ENCODE measurements at places on chromosomes 4 and X.

GRCh38 chr4:137794764-137795254, 262.5 kb upstream of the PCDH18 start:
- peak; percentile 39 for DNase-seq

DNA sequence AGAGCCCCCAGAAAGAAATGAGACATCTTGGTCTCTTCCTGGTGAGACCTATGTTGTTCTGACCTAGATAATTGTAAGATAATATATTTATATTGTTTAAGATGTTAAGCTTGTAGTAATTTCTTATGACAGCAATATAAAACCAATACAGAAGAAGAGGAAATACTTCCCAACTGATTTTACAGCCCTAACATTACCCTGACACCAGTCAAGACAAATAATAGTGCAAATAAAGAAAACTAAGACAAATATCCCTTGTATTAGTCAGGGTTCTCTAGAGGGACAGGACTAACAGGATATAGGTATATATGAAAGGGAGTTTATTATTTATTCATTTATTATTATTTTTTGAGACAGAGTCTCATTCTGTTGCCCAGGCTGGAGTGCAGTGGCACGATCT, 18.7 kb downstream of the TCEAL8 start:
- no peak for DNase-seq

DNA sequence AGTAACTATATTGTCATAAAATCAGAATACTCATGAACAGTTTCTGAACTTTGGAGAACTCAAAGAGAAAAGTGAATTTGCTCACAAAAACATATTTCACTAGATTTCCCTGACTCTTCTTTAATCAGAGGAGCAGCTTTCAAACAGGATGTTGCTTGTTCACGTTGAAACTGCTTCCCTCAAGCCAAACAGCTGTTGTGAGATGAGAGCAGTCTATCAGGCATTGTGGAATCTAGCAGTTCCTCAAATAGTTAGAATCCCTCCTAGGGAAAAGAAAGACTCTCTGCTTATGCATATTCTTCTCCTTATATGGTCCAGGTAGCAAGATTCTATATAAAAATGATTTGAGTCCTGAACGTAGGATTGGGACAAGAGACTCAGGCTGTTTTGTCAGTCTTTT, 1012.1 kb downstream of the FAM133A start:
- no peak for DNase-seq

DNA sequence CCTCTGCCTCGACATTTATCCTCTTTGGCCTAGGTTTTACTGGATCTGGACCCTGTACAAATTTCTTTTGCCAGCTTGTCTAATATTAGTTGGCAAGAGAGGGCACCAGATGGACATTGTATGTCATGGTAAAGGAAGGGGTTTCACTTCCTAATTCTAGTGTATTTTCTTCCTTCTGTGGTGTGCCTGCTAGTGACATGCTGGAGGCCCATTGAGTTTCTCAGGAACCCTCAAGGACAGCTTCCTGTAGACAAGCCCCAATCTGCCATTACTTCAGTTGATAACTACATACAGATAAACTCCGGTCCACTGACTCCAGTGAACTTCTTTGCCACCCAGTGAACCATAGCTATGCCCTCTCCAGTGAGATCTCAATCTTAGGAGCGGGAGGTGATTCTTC, 116.9 kb downstream of the STPG2 start:
- no peak for DNase-seq

- DNase-seq: no peak
Measured at GRCh38 chr4:14165222-14165920, 537.8 kb upstream of the BOD1L1 start.

DNA sequence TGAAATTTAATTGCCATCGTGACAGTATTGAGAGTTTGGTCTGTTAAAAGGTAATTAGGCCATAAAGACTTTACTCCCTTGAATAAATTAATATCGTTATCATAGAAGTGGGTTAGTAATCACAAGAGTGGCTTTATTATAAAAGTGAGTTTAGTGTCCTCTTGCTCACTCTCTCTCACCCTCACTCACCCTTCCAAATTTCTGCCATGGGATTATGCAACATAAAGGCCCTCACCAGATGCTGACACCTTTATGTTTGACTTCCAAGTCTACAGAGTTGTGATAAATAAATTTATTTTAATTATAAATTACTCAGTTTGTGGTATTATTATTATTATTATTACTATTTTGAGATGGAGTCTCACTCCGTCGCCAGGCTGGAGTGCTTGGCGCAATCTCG, 1070.8 kb downstream of the PCDH18 start:
- no peak for DNase-seq

- no peak for DNase-seq
Measured at GRCh38 chr4:121651597-121651996, 45.2 kb downstream of the ANXA5 start.

DNA sequence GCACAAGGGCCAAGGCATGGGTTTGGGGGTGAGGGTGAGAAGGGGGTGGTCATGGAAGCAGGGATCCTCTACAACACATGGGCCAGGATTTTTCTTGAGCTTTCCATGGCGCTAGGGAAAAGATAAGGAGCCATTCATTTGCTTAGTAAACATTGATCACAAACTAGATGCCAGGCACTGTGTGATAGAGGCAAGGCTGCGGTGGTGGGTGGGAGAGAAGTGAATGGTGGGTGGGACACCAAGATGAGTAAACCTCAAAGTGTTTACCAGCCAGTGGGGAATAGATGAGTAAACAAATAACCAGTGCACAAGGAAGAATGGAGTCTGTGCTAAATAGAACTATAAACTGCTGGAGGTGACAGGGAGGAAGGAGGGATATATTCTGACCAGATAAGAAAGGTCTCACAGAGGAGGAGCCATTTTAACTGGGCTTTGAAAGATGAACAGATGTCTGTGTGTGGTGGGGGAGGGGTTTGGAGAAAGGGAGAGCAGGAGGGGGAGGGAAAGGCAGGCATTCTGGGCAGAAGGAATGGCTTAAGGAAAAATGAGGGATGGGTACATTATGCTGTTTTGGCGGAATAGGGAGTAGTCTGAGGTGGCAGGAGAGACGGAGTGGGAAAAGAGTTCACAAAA, 48.0 kb upstream of the LAS1L start:
- no peak for DNase-seq

GRCh38 chr4:165874791-165875371, 1.8 kb downstream of the TLL1 start:
- DNase-seq: no peak

DNA sequence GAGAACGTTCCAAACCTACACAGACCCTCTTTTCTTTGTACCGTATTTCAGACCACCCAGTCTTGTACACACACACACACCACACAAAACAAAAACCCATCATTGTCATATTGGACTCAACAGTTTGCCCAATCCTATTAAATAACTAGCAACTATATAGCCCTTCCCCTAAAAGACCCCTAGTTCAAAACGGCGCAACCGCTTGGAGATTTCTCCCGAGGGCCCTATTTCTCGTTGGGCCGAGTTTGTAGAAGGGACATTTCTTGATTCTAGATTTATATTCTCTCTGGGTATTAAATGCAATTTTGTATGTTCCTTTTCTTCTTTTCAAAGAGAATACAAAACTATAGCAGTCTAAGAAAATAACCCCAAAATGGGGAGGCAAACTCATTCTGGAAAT, 547 bp upstream of the PDGFRA start:
- DNase-seq: no peak

DNA sequence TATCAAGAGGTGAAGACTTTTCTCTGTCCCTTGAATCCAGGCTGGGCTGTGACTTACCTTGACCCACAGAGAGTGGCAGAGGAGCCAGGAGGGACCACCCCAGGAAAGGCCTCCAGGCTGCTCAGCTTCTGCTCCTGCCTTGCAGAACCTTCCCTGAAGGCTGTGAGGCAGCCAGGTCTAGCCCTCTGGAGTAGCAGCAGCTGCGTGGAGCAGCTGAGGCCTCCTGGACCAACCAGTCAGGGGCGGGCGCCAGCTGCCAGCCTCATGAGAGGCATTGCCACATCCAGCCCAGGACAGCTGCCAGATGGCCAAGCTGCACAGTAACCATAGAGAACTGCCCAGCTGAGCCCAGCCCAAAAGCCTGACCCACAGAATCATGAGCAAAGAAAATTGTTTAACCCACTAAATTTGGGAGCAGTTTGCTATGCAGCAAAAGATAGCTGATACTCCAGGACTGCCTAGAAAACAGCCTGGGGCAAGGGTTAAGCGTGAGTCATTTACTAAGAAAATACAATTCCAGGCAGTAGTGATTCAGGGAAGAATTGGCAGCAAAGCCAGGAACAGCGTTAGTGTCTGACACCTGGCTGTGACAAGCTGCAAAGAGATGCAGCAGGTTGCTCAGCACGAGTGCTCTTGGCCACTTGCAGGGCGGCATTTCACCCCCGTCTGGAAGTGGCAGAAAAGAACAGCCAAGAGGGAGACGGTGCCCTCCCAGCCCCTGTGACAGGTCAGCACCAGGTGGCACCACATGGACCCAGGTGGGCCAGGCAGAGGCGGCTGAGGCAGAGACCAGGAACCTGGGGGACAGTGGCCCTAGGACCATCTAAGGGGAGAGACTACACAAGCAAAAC, 14.7 kb upstream of the PDE6B start:
- no peak for DNase-seq

DNA sequence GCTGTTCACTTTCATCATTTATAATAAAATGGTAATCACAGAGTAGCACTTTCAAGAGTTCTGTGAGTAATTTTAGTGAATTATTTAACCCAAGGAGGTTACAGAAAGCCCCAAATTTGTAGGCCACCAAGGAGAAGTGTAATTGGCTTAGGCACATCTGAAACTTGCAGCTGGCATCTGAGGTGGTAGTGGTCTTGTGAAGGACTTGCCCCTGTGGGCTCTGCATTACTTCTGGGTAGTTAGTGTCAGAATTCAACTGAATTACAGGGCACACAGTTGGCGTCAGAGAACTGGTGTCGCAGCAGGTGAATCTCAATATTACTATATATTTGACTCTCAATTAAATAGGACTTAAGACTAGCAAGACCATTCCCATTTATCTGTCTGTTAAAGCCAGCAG, 36.9 kb downstream of the GPR174 start:
- no peak for DNase-seq

- DNase-seq: no peak
Measured at GRCh38 chr4:107452717-107453630, 267.1 kb downstream of the PAPSS1 start.

DNA sequence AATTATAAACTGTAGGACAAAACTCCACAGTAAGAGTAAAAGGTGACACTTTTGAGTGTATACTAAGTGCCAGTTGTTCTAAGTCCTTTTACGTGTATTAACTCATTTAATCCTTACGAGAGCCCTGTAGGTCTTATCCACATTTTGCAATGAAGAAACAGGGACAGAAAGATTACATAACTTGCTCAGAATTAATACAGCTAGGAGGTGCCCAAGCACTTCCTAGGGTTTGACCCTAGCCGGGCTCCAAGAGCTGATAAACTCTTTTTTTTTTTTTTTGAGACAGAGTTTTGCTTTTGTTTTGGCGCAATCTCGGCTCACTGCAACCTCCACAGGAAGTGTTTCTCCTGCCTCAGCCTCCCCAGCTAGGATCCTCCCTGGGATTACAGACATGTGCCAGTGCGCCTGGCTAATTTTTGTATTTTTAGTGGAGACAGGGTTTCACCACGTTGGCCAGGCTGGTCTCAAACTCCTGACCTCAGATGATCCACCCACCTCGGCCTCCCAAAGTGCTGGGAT, 110.4 kb downstream of the UBE2K start:
- no peak for DNase-seq

GRCh38 chrX:113157496-113157895, 316.9 kb upstream of the AMOT start:
- no peak for DNase-seq

GRCh38 chr4:75429208-75429607, 85.0 kb downstream of the RCHY1 start:
- DNase-seq: no peak

GRCh38 chrX:92232182-92232581, 453.0 kb downstream of the PCDH11X start:
- DNase-seq: no peak

DNA sequence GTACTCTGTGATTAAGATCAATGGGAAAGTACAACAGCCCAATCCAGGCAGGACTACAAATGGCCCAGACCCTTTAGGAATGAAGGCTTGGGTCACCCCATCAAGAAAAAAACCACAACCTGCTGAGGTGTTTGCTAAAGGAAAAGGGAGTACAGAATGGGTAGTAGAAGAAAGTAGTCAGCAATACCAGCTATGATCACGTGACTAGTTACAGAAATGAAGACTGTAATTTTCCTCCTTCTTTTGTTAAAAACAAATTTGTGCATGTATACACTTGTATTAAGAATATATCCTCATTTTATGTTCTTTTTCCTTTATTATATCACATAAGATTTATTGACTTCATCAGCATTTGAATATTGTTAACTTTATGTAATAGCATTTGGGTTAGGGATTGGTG, 160.1 kb upstream of the TBX22 start:
- DNase-seq: no peak

- no peak for DNase-seq
Measured at GRCh38 chrX:41695426-41695825, 6.7 kb downstream of the GPR34 start.

GRCh38 chrX:40013266-40014195, 84.2 kb downstream of the BCOR start:
- DNase-seq: peak; percentile 27

DNA sequence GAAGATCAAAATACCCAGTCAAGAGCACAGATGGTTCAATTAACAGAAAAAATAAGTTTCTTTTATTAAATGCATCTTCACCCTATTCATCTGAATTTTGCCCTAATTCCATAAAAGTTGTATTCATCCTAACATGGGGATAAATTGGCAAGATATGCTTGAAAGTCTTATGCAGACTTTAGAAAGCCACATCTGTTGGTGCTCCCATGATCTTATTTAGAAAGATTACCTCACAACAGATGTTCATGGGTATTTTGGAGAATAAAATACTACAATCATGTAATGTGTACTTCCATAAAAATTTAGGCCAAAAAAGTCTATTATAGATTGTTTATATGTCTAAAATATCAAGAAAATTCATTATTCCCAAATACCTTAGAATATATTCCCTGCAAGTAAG, 510.3 kb downstream of the TECRL start:
- DNase-seq: no peak

DNA sequence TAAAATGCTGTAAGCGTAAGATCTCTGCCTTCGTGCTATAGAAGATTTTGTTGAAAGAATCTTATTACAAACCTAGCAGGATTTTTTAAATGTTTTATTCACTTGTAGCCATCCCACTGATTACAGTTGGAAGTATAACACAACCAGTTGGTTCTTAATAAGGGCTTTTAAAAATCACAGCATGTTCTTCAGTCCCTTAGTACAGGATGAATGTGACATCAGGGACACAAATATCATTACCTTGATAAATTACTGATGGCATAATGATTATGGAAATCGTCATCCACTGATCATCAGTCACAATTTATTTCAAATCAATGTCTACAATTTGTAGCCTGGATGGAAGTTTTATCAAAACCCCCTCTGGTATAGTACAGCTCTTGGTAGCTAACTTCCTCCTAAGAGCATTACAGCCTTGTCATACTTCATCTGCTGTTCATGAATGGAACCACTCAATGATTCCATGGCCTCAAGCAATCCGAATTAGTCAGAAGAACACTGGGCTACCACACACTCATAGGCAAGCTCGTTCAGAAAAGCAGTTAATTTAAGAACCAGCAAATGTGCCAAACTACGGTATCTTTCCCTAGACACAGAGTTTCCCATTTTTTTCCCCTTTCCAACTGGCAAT, 389.2 kb upstream of the TENM3 start:
- no peak for DNase-seq
